ENCODE measurements at places on chromosomes 11 and 22.

DNA sequence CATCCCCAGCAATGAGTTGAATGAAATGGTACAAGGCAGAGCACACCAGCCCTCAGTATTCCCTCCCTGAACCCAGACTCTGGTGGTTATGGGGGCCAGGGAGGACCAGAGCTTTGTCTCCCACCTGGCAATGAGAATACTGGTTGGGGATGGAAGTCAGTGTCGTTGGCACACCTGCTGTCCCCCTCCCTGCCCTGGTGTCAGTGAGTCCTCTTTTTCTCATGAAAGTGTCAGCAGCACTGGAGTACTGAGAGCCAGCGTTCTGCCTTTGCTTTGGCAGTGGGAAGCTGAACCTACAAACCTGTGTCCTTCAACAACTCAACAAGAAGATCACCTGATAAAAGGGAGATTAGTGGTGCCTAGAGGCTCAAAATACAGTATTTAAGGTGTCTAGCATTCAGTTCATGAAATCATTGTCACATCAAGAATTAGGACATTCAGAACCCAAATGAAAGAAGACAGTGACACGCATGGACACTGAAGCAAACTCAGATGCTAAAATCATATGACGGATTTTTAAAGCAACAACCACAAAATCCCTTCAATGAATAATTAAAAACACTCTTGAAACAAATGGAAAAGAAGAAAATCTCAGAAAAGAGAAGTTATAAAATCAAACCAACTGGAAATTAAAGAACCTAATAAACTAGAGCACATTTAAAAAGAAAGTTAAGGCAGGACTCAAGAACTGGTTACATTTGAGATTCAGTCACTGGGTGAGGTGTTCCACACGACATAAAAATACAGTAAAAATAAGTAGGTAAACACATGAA is 77.5 kb upstream of the VPREB1 start:
- no peak for DNase-seq

GRCh38 chr11:45563171-45563570 is 102.3 kb downstream of the CHST1 start:
- no peak for DNase-seq

DNA sequence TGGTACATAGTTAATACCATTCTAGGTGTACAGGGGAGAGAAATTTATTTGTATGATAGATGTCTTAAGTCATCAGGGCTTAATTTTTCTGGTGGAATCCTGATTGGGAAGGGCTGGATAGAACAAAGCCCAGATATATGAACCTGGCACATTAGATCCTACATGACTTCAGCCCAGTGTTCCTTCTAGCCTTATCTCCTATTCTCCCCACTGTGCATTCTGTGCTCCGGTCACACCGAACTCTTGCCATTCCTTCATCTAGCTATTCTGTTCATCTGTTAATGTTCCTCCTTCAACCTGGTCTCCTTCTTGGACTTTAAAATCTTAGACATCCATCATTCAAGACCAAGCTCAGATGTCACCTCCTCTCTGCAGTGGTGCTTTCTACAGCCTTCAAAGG is 68.9 kb upstream of the EED start:
- DNase-seq: no peak

DNA sequence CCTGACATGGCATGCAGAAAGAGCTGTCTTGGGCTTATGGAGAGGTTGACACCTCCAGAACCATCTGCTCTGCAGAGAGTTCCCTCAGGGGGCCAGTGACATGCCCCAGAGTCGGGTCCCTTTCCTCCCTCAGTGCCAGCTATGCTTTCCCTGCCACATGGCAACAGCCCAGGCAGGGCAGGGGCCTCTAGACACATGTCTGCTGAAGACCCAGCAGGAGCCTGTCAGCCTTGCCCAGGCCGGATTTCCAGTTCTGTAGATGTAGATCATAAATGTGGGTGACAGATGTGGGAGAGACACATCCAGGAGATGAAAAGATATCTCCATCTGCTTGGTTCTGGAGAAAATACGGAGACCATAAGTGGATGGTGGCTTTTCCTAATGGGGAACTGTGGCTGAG is 25.5 kb downstream of the NAV2 start:
- DNase-seq: no peak

GRCh38 chr22:47805394-47805935 is 1043.0 kb downstream of the TBC1D22A start:
- no peak for DNase-seq

DNA sequence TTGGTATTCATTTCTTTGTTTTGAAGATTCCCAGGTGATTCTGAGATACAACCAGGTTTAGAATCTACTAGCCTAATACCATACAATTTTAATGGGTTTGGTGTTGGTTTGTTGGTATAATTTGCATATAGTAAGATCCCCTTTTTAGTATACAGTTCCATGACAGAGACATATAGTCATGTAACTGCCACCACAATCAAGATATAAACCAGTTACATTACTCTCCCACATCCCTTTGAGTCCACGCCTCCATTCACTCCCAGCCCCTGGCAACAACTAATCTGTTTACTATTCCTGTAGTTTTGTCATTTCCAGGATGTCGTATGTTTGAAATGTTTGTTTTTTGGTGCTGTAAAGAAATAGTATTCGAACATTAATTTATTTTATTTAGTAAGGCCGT is 4.3 kb downstream of the ASRGL1 start:
- no peak for DNase-seq

DNA sequence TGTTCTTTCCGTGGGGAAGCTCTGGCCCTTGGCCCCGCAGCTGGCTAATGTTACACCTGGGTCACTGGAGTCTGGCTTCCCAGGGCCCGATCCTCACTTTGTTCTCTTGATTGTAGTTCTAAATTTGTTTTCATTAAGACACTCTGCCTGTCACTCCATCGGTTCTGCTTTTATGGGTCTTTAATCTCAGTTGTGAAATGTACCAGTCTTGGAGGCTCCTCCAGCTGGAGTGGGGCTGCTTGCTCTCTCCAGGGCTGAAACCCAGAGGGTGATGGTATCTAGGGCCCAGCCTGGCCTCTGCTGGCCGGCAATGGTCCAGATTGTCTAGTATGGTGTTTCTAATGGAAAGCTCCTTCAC is 352.9 kb downstream of the TENM4 start:
- DNase-seq: peak; percentile 67

DNA sequence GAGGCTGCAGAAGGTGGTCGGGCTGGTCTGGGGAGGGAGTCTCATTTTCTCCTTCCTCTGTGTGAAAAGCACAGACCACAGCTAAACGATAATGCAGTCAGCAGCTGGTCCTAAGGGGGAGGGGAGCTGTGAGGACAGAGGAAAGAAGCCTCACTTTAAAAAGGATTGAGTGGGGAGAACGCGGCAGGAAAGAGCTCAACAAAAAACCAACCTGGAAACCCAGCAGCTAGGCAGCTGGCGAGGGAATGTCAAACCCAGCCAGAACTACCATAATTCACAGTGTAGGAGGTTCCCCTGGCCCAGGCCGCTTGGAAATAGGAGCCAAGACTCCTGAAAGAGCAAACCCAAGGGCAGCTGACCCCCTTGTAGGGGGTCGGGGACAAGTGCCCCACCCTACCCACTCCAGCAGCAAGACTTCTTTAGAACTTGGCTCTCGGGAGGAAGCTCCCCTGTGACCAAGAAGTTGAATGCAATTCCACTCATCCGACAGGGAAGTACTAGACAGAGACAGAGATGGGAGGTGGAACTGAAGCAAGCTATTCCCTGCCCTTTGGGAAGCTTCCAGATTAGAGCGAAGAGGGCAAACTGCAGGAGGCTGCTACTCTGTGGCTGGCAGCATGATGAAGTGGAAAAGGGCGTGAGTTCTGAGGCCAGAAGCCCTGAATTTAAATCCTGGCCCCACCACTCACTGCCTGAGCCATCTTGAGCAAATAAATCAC is 16.5 kb upstream of the DGKZ start:
- no peak for DNase-seq

DNA sequence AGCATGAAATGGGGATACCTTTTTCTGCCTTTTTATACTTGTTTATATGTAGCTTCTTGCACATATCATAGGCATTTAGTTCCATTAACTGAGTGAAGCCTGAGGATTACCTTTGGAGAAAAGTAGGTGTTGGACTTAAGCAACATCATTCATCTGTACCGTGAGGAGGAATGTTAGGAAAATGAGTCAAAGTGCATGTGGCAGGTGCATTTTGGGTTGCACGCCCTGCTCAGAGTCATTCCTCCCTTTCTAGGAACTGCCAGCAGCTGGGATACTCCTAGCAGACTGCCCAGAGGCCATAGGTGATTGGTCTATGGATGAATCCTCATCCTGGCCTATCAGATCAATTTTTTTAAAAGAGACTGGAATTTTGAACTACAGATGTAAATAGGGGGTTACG is 33.3 kb upstream of the BIRC3 start:
- DNase-seq: no peak

- DNase-seq: no peak
Measured at GRCh38 chr22:45149671-45150070, 14.1 kb upstream of the NUP50 start.

DNA sequence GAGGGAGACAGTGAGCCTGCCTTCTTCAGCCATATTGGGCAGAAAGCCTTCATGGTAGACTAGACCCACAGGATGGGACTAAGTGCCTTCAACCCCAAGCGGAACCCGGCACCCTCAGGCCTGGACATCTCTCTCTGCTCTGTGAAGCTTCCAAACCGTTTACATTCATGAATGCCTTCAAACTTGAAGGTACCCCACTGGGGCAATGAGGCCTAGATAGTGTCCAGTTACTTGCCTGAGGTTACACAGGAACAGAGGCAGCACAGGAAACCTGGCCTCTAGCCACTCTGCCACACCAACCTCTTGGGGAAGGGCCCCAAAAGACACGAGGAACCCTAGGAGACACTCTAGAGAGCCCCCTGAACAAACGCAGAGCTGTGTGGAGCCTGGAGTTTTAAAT is 14.5 kb upstream of the CYP2R1 start:
- DNase-seq: no peak

GRCh38 chr11:82976786-82977185 is 75.2 kb downstream of the DDIAS start:
- no peak for DNase-seq

- no peak for DNase-seq
Measured at GRCh38 chr22:37401401-37402183, 25.7 kb downstream of the ELFN2 start.

DNA sequence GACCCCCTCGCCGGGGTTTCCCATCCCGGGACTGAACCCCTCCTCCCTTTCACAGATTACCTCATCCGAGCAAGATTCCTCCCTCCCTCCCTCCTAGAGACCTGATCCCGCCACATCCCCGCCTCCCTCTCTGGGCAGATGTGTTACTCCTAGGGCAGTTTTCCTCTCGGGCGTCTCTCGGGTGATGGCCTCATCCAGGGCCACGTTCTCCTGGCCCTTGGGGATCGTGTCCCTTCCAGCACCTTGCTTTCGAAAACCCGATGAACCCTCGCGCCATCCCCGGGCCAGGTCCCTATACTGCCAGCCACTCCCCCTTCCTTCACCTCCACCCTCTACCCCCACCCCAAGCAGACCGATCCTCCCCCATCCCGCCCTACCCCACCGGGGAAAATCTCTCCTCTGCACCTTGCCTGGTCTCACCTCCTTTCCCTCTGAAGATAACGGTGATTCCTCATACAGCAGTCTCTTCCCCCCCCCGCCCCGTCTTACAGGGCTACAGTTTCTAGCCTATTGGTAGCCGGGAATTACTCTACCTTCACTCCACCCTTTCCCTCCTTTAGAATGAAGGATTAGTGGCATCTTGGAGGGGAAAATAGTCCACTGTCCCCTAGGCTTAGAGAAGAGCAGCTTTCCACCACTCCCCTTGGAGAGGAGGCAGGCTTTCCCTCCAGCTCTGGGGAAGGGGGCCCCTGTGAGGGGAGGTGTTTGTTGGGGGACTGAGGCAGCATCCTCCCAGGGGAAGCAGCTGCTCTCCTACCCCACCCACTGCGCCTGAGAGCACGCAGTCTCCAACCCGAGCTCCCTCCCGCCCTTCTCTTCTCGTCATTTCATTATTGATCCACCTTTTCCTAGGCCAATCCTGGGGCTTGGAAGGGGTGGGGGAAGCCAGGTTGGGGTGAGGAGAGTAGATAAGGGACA is 1.2 kb downstream of the KMT2A start:
- DNase-seq: peak; percentile 44

GRCh38 chr11:23959462-23959861 is 537.4 kb upstream of the LUZP2 start:
- DNase-seq: no peak

GRCh38 chr22:20483771-20484170 is 11.8 kb downstream of the KLHL22 start:
- no peak for DNase-seq

DNA sequence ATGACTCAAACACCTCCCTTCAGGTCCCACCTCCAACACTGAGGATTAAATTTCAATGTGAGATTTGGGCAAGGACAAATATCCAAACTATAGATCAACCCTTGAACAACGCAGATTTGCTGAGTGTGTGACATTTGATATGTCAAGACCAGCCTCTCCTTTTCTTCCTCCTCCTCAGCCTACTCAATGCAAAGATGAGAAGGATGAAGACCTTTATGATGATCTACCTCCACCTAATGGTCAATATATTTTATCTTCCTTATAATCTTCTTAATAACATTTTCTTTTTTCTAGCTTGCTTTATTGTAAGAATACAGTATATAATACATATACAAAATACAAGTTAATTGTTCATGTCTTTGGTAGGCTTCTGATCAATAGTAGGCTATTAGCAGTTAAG is 67.5 kb upstream of the MPPED2 start:
- no peak for DNase-seq

- DNase-seq: peak; percentile 36
Measured at GRCh38 chr11:125180413-125181305, 16.1 kb downstream of the PKNOX2 start.

DNA sequence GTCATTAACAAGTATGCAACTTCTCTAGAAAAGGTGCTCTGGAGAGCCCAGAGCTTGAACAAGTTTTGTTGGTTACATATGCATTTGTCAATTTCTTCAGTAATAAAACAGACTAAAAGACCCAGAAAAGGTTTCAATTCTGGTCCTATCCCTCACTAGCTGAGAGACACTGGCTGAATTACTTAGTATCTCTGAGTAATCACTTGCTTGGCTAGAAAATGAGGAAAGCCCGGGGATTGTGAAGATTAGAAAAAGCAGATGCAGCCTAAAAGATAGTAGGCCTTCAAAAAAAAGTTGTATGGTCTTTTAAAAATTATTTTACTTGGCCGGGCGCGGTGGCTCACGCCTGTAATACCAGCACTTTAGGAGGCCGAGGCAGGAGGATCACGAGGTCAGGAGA is 41.2 kb downstream of the MAPK1 start:
- DNase-seq: no peak

- no peak for DNase-seq
Measured at GRCh38 chr11:86570020-86570419, 102.4 kb downstream of the ME3 start.

DNA sequence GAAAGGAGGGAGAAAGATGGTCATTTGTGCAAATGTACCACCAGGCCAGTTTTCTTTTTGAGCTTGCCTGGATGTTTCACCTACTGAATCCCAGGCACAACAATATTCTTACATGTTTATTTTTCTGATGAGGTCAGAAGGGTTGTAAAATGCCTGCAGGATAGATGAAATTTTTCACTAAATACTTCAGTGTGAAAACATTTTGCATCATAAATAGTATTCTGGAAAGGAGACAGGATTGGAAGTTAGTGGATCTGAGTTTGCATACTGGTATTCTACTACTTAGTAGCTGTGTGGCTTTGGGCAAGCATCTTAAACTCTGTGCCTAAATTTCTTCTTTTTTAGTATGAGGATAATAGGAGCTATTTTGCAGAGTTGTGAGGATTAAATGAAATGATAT is 24.8 kb downstream of the RNF169 start:
- DNase-seq: no peak

Measured in thyroid gland (tissue), 4 donors.